AG04450 (cell line): ENCODE measurements at places on chromosomes 13 and 19.

DNA sequence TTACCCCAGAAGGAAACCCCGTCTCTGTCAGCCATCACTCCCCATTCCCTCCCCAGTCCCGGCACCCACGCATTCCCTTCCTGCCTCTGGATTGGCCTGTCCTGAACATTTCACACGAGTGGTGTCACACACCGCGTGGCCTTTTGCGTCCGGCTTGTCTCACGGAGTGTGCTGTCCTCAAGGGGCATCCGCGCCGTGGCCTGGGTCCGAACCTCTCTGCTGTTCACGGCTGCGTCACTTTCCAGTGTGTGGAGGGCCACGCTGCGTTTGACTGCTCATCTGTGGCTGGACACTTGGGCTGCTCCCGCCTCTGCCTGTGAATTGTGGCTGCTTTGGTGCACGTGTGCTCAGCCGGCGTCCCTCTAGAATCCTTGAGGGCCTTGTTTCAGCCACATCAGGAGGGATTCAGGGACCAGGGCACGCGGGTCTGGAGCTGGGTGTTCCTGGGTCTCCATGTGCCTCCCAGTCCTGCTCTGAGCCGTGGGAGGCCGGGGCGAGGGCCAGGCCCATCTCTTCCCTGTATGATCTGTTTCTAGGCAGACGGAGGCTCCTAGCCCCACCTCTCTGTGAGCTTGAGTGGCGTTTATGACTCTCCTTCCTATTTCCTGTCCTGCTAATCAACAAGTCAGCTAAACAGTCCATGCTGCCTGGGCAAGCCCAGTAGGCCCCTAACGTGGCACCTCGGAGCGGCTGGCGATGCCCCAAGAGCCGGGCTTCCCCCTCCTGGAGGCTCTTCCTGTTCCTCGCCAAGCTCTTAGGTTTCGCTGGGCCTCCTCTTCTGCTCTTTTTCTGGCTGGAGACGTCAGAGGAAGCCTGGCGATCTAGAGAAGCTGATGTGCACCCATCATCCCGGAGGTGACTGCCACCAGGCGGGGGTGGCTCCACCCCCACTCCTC is 8.1 kb downstream of the STK11 start:
- no peak for DNase-seq

GRCh38 chr19:48023011-48023410 is 20.9 kb downstream of the CABP5 start:
- no peak for DNase-seq

- DNase-seq, result no peak
Measured at GRCh38 chr13:113118261-113119021, 4.2 kb upstream of the F10 start.

GRCh38 chr13:44116562-44117332 is 237.0 kb downstream of the LACC1 start:
- DNase-seq, result no peak

- no peak for DNase-seq
Measured at GRCh38 chr13:26225896-26226617, 3.9 kb upstream of the RNF6 start.

- peak; percentile 73 for DNase-seq
Measured at GRCh38 chr19:3669947-3670795, 30.1 kb downstream of the PIP5K1C start.

- no peak for DNase-seq
Measured at GRCh38 chr13:110812121-110812868, 98.8 kb downstream of the ING1 start.

DNA sequence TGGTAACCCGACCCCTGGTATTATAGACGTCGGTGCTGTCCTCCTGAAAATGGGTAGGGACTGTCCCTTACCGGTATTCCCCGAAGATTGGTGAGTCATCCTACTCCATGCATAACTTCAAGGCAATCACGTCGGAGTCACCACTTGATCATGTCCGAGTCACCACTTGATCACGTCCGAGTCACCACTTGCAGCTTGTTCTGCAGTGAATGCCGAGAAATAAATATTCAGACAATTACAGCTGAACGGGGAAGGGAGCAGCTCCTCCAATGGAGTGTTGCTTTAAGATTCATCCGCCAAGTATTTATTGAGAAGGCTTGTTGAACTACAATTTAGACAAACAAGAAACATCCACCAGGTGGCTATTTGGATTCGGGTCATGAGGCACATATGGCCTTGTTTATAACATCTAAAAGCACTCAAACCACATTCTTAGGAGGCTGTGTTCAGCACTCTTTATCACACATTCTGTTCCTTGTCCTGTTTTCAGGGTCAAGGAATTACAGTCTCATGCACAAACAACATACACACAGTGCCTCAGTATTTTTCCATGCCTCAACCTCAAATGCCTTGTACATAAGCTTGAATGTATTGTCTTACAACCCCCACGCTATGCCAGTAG is 43.1 kb downstream of the ZNF726 start:
- peak; percentile 34 for DNase-seq

- no peak for DNase-seq
Measured at GRCh38 chr19:55598034-55598433, 1.3 kb downstream of the FIZ1 start.

- no peak for DNase-seq
Measured at GRCh38 chr19:46710687-46711086, 6.2 kb downstream of the PRKD2 start.

DNA sequence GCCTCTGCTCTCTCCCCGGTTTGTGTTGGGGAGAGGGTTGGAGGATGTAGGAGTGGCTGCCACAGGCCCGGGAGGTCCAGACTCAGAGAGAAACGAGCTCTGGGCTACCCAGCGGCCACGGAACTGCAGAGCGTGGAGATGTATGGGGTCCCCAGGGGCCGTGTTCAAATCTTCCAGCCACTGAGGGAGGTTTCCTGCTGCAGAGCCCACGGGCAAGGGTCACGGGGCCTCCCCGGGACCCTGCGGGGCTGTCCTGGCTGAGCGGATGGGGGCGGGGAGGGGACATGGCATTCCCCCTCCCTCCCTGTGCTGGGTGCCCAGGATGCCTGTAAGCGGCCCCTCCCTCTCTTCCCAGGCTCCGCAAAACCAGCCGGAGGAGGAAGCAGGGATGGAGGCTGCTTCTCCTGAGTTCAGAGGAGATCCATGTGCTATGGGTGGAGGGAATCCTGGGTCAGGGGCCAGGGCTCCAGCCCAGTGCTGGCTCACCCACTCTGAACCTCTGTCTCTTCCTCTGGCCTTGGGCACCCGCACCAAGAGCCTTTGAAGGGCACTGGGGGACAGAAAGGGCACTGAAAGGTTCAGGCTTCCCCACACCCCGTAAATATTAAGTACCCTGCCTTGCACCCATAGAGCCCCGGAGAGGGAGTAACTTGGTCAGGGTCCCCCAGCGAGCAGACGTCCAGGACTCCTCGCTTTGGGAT is 22.6 kb downstream of the SMIM24 start:
- no peak for DNase-seq

- no peak for DNase-seq
Measured at GRCh38 chr19:616747-617526, 16.4 kb downstream of the POLRMT start.

DNA sequence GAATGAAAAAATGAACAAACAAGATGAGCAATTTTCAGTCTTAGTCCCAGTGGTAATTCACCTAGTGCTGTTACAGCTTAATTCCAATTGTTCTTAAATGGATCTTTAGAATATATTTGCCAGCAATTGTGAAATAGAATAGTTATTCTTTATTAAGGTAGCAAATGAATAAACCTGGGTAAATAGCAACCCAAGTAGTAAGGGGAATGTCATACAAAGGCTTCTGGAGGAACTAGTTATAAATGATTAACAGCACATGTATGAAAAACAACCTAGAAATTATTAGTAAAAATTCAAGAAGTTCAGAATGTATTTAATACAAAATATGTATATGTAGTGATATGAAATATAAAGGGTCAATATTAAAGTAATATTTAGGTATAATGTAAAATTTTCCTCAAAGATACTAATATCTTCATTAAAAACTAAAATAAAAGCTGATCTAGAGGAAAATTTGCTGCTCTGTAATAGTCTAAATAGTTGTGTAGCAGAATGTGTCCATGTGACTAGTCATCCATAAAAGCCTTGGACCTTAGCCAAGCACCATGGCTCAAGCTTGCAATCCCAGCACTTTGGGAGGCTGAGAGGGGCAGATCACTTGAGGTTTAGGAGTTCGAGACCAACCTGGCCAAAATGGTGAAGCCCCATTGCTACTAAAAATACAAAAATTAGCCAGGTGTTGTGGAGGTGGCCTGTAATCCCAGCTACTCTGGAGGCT is 535.9 kb upstream of the ATXN8OS start:
- DNase-seq, result no peak

GRCh38 chr13:32647926-32648325 is 61.7 kb downstream of the PDS5B start:
- no peak for DNase-seq

DNA sequence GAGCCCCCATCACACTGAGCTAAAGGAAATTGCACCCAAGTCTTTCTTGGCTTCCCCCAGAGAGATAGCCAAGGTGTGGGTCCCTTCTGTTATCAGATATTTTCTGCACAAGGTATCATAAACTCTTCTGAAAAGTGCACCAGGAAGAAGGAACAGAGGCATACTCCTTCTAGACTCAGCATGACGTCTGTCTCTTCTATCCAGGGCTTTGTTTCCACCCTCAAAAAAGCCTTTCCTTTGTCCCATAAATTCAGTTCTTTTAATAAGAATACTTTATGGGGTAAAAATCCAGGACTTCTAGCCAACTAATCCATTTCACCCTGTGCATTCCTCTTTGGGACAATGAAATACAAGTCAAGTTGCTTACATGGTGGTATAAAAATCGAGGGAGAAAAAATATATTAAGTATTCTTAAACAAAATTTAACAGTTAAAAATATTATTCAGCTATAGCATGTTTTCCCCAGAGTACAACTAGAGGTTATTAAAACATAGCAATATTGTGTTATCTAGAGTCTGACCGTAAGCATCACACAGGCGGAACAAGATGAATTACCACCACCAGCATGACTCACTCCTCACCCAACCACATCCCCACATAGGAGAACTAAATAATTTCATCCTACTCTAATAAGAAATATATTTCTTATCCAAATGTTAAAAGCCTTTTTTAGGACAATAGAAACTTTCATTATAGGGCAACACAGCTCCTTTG is 79.9 kb upstream of the GPC6 start:
- DNase-seq, result peak; percentile 37

DNA sequence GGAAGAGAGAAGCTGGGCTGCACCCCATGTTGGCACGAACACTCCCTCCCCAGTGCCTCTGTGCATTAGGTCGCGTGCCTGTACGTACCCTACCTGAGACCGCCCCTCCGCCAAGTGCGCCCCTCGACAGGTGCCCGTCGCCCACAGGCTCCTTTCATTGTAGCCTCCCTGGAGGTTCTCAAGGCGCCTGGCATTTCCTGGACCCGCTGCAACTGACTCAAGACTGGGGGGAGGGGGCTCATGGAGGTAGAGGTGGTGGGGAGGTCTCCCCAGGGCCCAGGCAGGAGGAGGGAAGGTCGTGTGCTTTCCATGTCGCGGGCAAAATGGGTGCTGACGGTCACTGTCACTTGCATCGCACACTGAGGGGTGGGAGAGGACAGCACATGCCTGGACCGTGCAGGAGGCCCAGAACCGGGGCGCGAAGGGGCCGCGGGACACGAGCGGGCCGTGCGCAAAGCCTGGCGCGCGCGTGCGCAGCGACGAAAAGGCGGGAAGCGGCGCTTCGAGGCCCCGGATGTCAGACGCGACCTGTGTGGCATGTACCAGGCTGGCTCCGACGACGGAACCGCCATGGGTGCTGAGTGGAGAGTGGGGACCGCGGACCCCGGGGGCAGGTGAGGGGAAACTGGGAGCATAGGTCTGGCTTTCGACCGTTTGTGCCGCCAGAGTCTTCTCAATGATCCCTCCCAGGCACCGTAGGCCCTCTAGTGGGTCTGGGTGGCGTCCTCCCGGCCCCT is 16.5 kb downstream of the NFIX start:
- no peak for DNase-seq

DNA sequence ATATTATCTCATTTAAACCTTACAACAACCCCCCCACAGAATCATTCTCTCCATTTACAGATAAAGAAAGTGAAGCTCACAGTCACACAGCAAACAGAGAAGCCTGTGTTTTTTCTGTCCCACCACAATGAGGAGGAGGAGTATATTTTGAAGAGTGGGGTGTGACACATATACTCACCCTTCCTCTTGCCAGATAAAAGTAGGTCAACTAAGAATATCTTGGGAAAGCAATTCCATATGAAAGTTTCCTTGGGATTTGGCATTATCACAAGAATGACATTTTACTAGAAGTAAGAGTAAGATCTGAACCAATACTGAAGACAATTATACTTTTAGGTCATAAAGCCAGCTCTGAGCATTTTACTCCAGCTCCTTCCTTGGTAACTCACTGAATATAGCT is 287.5 kb upstream of the HTR2A start:
- DNase-seq, result no peak

DNA sequence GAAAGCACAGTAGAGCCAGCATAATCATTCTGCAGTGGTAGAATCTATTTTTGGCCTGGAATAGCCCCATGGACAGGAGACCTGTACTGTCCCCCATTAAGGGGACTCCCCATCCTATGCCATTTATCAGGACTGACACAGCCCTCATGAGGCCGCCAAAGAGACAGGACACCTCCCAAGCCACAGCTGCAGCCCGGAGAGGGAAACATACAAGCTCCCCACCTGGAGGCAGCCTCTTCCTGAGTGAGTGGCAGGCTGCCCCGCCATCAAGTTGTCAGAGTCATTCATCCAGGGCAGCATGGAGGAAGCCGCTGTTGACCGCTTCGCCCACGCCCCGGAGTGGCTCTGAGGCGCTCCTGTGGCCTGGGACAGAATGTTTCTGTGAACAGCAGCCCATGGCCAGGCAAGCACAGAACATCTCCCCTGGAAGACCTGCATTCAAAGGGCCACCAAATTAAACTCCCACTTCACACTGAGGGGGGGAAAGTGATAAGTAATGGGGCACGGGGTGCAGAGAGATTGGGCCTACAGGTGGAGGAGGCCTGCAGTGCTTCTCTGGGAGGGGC is 111.3 kb downstream of the ZDHHC20 start:
- DNase-seq, result no peak

DNA sequence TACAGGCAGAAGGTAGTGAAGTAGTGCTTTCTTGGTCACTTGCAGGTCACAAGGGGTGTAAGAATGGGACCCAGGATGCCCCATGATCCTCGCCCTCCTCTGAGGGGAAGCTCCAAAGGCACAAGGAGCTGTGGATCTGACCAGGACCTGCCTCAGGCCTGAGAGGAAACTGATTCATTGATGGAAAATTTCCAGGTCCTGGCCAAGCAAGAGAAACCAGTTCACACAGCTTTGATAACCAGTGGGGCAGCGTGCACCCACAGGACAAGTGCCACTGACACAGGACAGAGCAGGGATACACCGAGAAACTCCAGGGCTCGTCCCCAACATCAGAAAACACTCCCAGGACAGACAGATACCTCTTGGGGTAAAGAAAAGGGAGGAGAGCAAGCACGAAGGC is 177.1 kb downstream of the RBM26 start:
- DNase-seq, result no peak

GRCh38 chr13:80386592-80386991 is 45.7 kb upstream of the SPRY2 start:
- DNase-seq, result no peak

- peak; percentile 72 for DNase-seq
Measured at GRCh38 chr13:45178349-45179162, 22.3 kb downstream of the KCTD4 start.

DNA sequence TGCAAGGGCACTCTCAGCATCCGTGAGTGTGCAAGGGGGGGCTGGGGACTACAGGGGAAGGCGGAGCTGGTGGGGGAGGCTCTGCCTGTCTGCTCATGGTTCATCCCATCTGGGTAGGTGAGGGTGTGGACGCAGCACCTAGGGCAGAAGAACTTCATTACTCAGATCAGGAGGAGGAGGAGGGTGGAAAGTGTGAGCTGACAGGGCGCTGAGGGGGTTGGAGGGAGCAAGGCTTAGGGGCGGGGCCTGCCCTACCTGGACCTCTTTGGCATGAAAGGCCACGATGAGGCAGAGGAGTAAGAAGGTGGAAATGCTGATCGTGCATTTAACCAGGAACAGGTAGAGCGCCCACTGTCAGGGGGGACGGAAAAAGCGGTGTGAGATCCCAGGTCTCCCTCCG is 4.5 kb downstream of the KCNN4 start:
- no peak for DNase-seq
